Bronchial epithelial cell (primary cell): ENCODE measurements at places on chromosomes 3 and 15. TPM values are rescaled to one million over a fixed set of nuclear protein-coding genes. Genes with fewer than 3 reads are reported as not detected.

- DNase-seq, result peak; percentile 31
These were observed 894.7 kb downstream of the OTOL1 start for GRCh38 chr3:162391301-162391700.

The CPNE9 gene
- total RNA-seq, result not detected in 2 replicates

DNA sequence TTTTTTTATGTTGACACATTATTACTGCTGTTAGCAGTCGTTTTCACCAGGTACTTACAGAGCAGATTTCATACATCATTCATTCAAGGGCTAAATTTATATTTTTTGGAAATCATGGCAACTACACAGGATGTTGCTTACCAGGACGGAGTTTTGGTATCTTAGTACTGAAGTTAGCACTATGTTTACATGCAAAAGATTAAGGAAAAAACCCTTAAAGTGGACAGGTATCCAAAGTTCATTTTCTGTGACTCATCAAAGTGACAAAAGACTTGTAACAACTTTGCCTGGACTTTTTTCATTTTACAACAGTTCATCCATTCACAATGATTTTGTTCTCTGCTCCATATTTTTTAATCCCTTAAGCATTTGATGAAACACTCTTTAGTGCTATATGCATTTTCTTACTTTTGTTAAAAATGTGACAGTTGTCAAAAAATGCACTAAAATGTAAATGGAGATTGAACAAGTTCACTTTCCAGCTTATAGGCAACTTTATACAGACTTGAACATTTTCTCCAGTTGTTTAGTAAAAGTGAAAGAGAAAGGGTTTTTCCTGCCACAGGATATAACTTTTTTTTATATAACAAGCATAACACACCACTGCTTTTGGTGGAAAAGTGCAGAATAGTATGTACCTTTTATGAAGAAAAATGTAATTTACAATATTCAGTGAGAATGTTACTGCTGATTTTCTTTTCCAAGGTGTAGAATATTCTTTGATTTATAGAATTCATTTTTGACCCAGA is 104.1 kb downstream of the STT3B start:
- no peak for DNase-seq

DNA sequence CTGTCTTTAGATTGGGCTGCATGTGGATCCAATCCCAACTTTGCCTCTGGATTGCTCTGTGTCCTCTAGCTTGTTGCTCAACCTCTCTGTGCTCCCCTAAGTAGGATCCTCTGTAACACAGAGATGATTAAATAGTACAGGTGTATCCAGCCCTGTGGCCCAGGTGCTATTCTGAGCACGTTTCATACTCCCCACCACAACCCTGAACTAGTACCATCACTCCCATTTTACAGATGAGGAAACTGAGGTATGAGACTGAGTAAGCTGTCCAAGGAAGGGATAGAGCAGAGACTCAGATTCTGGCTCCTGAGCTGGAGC is 7.2 kb downstream of the ISG20 start:
- no peak for DNase-seq

The KNL1 gene
- 0.53 and 1.0 TPM in 2 replicates for total RNA-seq

DNA sequence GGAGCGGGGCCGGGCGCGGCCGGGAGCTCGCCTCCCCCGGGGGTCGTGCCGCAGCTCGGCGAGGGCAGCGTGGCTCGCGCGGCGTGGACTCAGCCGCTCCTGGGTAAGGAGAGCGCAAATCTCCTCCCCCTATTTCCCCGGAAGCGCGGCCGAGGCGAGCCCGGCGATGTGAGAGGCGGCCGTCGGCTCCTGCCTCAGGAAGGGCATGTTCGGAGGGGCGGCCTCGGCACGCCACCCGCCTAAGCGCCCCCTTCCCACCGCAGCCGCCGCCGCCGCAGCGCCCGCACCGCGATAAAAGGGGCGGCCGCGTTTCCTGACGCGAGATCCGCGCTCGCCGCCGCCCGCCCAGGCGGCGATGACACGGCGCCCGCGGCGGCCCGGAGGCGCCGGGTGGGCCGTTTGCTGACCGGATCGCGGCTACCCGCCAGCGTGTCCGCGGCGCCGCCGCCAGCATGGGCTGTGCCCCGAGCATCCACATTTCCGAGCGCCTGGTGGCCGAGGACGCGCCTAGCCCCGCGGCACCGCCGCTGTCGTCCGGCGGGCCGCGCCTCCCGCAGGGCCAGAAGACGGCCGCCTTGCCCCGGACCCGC is at the start of gene PDE8A:
Gene PDE8A (plus strand): TSS at position 146 of the 590 bp plus-strand sequence. CDS start 307 bp downstream, at position 453.
- no peak for DNase-seq

The GAP43 gene
- total RNA-seq, result not detected in 2 replicates

DNA sequence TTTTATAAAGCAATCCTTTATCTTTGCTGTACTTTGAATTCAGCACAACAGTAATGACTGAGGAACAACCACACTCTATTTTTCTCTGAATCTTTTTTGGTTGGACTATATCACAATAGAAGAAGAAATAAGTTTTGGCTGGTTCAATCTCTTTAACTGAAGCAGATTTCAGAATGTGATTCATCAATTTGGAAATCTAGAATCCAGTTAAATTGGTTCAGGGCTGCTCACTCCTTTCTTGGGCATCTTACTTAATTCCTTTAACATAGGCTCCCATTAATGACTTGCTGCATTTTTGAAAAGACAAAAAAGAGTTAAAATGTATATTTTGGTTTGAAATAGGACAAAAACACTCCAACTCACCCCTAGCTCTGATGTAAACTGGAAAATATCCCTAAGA is 688.3 kb upstream of the NECTIN3 start:
- no peak for DNase-seq

DNA sequence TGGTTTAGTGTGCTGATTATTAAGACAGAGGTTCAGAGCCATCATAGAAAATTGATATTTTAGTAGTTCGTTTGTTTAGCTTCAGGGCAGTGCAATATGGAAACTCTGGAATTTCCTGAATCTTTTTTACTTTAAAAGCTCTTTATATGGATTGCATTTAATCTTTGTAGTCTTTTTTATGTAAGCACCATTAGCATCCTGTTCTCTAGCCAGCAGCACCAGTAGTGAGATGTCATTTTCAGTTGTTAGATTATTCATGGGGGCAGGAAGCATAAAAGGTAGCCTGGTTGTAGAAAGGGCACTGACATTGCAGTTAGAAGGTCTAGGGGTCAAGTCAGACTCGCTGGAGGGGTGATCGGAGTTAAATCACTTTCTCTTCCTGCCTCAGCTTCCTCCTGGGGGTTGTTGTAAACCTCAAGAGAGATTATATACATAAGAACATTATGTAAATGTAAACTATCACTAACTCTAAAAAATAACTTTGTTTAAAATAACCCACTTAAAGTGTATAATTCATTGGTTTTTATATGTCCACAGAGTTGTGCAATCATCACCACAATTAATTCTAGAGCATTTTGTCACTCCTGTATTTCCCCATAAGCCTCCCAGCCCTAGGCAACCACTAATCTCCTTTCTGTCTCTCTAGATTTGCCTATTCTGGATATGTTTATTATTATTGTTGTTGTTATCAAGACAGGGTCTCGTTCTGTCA is 31.4 kb upstream of the ITPKA start:
- DNase-seq, result no peak

DNA sequence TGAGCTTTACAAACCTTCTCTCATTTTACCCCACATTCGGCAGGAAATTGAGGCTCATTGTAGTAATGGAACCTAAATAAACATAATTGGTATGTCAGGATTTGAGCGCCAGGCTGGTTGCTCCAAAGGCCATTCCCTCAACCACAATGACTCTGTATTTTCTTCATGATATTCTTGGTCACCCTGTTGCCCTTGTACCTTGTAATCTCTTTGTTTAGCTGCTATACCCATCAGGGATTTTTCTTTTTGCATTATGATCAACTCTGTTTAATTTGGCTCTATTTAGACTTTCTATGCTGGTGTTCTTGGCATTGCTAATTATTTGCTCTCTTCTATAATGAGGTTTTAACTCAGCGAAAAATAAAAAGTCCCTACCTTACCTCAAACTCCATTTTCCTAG is 29.8 kb downstream of the DUOX2 start:
- no peak for DNase-seq

DNA sequence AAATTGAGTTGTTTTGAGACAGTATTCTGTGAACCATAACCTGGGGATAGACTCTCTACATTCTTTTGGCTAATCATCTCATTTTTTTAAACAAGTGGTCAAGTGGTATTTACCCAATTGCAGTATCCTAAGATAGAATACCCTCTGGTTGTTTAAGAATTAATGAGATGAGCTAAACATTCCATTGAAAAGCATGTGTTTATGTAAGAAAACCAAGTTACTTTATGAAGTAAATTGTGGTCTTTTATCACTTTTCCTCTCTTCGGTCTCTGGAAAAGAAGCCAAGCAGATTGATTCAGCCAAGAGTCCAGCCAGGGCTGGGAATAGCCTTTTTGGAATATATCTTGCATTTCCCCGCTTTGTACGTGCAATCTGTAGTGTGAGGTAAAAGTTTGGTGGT is 185.7 kb upstream of the TOPAZ1 start:
- no peak for DNase-seq

DNA sequence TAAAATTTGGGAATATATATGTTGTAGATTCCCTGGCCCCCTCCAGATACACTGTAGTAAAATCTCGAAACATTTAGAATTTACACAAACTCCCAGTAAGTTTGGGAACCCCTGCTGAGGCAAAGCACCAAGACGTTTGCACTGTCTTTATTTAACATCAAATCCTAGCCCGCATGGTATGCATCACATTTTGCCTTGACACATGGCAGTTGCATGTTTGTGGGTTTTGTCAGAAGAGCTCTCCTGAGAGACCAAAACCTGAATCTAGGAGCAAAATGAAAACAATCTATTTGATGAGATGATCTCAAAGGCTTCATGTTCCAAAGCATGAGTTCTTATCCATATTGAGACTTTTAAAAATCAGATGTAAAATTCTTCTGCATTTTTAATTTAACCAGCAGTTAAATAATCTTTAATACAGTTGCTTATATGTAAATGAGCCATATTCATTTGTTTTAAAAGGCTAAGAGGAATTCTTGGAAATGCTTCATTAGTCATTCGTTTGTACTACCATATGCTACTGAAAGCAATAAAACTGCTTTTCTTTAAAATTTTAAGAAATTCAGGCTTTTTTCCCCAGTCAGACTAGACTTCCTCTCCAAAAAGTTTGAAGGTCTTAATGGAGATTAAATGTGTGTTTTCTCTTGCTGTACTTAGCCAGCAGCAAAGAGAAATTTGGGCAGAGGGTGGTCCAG is 105.2 kb upstream of the BOC start:
- no peak for DNase-seq

The BUB1B gene
- total RNA-seq, result 0.79 and 0.90 TPM in 2 replicates

The GPR87 gene
- 56.9 and 64.5 TPM in 2 replicates for total RNA-seq

The PLAAT1 gene
- total RNA-seq, result 1.6 and 4.5 TPM in 2 replicates

- DNase-seq, result no peak
These were observed 161.1 kb upstream of the STT3B start for GRCh38 chr3:31371484-31372177.

DNA sequence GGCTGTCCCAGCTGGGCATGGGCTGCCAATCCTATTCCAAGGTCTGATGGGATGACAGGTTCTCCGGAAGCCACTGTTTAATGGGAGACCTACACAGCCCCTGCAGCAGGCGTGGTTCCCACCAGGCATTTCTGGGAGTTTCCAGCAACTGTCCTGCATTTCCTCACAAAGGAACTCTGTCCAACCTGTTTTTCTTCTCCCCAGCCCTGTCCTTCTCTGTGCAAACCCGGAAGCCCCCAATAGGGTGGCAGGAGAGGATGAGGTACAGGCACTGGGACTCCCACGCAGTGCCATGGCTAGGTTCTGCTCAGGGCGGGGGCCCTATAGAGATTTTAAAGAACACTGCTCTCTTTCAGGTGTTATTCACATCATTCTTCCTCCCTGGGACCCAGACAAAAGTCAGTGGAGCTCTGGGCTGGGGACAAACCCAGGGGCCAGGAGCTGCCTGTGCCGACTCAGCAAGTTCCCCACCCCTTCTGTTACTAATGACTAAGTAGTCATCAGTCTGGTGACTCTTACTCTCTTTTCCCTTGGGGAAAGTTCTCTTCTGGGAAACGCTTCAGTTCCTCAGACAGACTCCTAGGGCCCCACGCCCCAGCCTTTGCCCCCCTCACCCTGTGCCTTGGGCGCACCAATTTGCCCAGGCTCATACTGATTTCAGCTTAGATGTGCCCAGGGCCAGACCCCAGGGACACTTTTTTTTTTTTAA is 97.7 kb downstream of the CD47 start:
- DNase-seq, result peak; percentile 87

The MESP2 gene
- 0.13 and 0.26 TPM in 2 replicates for total RNA-seq

DNA sequence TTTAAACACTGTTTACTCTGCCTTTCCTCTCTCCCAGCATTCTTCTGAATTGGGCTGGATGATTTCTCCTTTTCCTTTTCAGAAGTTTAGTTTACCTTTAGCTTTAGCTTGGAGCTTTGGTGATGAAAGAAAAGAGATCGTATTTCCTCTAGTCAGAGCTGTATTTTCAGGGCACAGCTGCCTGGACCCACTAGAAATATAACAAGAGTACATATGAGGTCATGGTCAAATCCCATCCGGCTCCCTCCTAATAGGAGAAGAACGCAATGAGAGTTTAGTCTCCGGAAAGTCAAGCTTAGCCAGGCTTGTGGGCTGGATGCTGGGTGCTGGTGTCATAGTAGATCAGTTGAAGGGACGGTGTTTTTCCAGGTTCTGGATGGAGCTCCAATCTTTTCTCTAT is 177.1 kb upstream of the PFN2 start:
- DNase-seq, result peak; percentile 77

The RGMA gene
- 0.53 and 1.0 TPM in 2 replicates for total RNA-seq

The SETD2 gene
- total RNA-seq, result 19.7 and 26.9 TPM in 2 replicates

The SNRPN gene
- total RNA-seq, result 79.2 and 117 TPM in 2 replicates

The TRIM42 gene
- total RNA-seq, result not detected in 2 replicates

The ST8SIA2 gene
- total RNA-seq, result not detected in 2 replicates

The ANKUB1 gene
- 0.26 and 2.1 TPM in 2 replicates for total RNA-seq

GRCh38 chr3:148002705-148003205 is 593.6 kb downstream of the ZIC1 start:
- no peak for DNase-seq

The PEX5L gene
- total RNA-seq, result under 0.01 TPM in 2 replicates

The ALAS1 gene
- 32.1 and 66.7 TPM in 2 replicates for total RNA-seq

The POLR2M gene
- 59.5 and 113 TPM in 2 replicates for total RNA-seq

DNA sequence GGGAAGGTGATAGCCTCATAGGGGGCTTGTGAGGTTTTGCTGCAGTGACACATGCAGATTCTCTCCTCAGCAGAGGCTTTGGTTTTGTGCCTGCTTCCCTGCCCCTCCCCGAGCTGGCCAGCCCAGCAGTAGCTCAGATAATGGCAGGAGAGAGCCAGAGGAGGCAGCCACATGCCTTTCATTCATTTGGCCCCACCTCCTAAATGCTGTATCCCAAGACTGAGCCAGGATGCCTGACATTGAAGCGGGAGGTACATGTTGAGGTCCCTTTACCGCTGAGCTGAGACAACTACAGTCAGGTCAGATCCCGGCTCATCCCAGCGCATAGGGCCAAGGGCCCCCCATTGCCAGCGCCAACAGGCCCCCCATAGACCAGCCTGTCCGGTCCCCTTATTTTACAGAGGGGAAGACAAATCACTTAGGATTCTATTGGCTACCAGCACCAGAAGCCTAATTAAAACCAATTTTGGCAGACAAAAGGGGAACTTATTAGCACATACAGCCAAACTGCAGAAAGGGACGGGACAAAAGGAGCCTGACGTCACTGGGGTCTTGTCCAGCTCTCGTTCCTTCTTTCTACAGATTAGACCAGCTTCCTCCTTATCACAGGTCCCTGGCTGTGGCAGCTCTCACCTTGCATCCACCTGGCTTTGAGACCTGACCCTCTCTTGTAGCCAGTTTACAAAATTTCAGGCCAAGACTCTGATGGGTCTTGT is 12.1 kb upstream of the POLG start:
- DNase-seq, result no peak

- DNase-seq, result no peak
These were observed 33.1 kb downstream of the USF3 start for GRCh38 chr3:113663324-113663750.

The GP9 gene
- total RNA-seq, result not detected in 2 replicates

GRCh38 chr3:66762916-66763693 is 235.0 kb upstream of the KBTBD8 start:
- DNase-seq, result peak; percentile 98

The SH2D7 gene
- total RNA-seq, result not detected in 2 replicates

The RAB6B gene
- total RNA-seq, result under 0.01 and 0.13 TPM in 2 replicates
